ENCODE measurements at places on chromosomes 5 and 9.
A peak's percentile ranks its signal among the peaks of the same experiment; 100 is the strongest.

GRCh38 chr9:6620353-6620752 is 25.2 kb downstream of the GLDC start:
- DNase-seq: no peak

GRCh38 chr5:54886866-54887265 is 98.5 kb downstream of the ESM1 start:
- no peak for DNase-seq

DNA sequence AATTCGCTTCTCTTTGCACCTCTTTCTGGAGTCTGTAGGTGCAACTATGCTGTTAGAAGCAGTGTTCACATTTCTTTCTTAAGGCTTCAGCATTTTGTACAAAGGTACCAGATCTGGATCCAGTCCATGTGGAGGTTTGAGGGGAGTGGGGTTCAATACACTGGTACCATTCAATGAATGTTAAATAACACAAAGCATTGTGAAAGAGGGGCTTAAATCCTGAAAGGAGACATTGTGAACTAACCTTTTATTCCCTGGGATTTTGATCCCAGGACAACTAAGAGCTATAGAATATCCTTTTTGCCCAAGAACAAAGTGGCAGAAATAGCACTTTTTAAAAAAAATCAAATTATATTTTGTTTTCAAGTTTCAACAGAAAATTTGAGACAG is 107.7 kb upstream of the VCAN start:
- no peak for DNase-seq

DNA sequence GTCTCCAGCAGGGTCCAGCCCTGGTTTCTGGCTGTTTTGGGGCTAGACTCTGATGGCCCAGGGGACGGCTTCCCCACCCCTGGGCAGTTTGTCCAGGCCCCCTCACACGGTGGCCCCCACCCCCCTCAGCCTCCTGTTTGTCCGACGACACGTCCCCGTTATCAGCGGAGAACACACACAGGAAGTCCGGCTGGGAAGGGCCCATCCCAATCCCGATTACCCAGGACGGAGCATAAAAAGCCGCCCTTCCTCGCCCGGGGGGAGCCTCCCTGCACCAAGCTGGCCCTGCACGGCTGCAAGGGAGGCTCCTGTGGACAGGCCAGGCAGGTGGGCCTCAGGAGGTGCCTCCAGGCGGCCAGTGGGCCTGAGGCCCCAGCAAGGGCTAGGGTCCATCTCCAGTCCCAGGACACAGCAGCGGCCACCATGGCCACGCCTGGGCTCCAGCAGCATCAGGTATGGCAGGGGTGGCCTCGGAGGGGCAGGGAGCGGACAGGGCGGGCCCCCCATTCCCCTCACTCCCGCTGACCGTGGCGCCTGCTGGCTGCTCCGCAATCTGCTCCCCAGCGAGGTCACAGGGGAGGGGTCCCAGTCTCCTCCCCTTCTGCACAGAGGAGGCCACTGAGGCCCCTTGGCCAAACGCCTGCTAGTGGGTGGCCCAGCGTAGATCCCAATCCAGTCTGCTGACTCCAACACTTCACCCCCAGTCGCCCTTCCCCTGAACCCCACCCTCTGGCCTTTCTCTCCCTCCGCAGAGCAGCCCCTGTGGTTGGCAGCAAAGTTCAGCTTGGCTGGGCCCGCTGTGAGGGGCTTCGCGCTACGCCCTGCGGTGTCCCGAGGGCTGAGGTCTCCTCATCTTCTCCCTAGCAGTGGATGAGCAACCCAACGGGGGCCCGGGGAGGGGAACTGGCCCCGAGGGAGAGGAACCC is at the start of gene EGFL7:
EGFL7 (plus strand) TSS at position 261 of the 926 bp plus-strand sequence. CDS start 5,367 bp downstream, outside the sequence.
- no peak for DNase-seq

- DNase-seq: peak; percentile 73
These were observed 5.0 kb downstream of the IL3 start for GRCh38 chr5:132065351-132065937.

GRCh38 chr5:14730466-14730865 is 65.9 kb downstream of the OTULIN start:
- DNase-seq: no peak

GRCh38 chr5:57635146-57635777 is 152.7 kb upstream of the ACTBL2 start:
- DNase-seq: peak; percentile 37

DNA sequence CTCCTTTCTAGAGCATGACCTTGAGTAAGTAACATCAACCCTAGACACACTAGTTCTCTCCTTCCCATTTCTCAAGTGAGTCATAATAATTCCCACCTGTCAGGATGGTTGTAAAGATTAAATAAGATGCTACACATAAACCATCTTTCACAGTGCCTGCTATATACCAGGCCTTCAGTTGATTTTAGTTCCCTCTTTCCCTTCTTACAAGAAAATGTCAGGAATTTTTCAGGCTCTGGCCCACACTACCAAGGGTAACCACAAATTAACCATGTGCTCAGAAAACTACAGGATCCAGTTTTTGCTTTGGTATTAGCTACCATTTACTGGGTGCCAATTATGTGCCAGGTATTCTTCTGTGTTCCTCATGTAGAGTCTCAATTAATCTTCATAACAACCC is 42.7 kb upstream of the RARS1 start:
- no peak for DNase-seq

GRCh38 chr5:95623706-95624105 is 3.8 kb downstream of the GPR150 start:
- no peak for DNase-seq

DNA sequence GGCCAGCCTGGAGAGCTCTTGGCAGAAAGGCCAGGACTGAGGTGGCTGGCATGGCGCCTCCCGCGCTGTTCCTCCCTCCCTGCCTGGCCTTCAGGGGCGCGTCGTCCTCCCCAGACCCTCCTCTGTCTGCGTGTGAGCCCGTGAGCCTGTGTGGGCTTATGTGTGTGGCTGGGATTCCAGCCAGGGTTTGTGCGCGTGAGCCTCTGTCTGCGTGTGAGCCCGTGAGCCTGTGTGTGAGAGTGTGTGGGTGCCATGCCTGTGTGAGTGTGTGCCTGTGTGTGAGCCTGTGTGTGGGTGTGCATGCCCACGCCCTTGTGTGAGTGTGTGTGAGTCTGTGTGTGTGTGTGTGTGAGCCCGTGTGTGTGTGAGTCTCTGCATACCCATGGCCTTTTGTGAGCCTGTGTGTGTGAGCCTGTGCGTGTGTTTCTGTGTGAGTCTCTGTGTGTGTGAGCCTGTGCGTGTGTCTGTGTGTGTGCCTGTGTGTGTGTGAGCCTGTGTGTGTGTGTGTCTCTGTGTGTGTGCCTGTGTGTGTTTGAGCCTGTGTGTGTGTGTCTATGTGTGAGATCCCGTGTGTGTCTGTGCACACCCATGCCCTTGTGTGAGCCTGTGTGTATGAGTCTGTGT is 13.0 kb downstream of the RXRA start:
- peak; percentile 59 for DNase-seq

DNA sequence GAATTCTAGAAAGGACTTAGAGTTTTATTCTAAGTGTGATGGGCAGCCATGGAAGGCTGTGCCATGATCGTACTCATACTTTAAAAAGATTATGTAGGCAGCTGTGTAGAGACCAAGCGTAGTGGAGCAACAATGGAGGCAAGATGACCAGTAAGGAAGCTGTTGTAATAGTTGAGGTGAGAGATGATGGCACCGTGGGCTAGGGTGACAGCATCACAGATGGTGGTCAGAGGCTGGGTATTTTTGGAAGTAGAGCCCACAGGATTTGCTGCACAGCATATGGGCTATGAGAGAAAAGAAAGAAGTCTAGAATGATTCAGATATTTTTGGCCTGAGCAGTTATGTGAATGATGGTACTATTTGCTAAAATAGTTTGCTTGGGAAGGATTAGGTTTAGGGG is 7.7 kb downstream of the ARHGAP26 start:
- no peak for DNase-seq

DNA sequence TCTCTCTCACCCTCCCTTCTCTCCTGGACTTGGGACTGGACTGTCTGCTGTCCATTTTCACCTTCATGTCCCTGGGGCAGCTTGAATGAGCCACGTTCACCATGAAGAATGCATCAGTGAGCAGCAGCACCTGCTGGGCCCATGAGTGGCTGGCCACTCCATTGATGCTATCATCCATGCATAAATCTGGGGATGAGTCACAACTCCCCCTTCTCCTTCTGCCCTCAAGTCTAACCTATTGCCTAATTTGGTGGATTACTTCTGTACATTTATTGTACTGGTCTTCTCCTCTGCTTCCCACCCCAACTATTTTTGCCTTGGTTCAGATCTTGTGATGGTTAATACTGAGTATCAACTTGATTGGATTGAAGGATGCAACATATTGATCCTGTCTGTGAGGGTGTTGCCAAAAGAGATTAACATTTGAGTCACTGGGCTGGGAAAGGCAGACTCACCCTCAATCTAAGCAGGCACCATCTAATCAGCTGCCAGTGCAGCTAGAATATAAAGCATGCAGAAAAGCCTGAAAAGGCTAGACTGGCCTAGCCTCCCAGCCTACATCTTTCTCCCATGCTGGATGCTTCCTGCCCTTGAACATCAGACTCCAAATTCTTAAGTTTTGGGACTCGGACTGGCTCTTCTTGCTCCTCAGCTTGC is 46.7 kb downstream of the GDNF start:
- DNase-seq: peak; percentile 87
